ENCODE measurements at places on chromosomes 11 and 22.

DNA sequence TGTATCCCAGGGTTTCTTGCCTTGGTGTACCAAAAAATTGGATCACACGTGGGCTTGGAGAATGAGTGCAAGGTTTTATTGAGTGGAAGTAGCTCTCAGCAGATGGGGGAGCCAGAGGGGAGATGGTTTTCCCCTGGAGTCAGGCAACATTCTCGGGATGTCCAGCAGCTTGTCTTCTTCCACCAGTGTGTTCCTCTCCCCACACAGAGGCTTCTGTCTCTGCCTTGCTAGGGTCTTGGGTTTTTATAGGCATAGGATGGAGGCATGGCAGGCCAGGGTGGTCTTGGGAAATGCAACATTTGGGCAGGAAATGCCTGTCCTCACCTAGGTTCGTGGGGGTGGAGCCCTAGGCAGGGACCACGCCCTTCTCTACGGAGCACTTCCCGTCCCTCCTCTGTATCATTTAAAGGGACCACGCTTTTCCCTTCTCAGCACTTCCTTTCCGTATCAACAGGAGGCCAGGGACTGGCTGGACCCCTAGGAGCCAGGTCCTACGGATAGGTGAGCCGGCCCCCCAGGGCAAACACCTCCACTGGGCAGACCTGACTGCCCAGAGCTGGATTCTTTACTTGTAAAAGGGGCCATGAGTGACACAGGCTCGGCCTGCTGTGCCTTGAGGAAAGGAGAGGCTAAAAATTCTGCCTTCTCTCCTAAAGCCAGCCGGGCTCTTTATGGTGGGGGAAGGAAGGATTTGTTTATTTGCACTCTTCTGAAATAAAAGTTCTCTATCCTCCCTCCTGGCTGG, 55.3 kb upstream of the CCDC188 start:
- DNase-seq: no peak

GRCh38 chr11:75903276-75903675, 88.3 kb downstream of the UVRAG start:
- DNase-seq: no peak

GRCh38 chr11:65855927-65856363, 2.0 kb downstream of the CFL1 start:
- DNase-seq: no peak

DNA sequence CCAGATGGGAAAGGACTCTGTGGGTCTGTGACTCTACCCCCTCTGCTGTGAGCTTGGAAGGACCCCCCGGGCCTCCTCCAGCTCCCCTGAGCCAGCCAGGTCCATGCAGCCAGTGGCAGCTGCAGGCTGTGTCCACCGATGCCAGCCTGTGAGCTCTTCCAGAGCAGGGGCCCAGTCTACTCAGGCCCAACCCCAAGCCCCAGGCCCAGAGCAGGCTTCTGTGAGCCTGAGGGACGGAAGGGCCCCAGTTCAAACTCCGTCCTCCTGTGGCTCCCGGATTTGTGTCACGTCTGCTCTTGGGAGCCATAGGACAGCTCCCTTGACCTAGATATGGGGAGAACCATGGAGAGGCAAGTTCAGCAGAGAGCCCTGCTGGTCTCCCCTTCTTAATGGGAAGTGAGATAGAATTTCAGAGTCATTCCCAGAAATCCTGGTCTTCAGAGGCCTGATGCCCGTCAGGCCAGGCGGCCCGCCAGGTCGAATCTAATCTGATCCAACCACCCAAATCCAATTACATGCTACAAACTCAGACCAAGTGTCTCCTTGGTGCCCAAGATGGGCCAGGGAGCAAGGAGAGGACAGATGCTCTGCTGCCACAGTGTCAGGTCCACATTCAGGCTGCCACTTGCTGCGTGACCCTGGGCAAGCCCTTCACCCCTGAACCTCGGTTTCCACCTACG, 75.1 kb downstream of the SCUBE1 start:
- no peak for DNase-seq

- DNase-seq: no peak
These were observed 12.8 kb downstream of the BRSK2 start for GRCh38 chr11:1402355-1403077.

- DNase-seq: no peak
These were observed 48.7 kb upstream of the USP47 start for GRCh38 chr11:11793073-11793472.

Measured in Caco-2 (cell line).